ENCODE measurements at places on chromosomes 12 and 14.

DNA sequence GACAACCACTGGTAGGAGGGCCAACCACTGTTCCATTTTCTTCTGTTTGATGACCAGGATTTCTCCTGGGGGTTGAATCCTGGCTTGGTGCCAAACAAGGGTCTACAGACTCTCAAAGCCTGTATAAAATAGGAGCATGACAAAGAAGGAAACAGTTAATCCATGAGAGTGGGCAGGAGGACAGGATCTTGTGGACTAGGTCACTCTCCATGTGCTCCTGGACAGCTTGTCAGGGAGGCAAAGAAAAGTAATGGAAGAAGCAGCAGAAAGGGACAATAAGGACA is 243.7 kb downstream of the AKAP6 start:
- DNase-seq, result no peak

- no peak for DNase-seq
Observed at GRCh38 chr12:120007272-120007671, 18.2 kb downstream of the BICDL1 start.

GRCh38 chr12:121810234-121810817 is 6.5 kb downstream of the SETD1B start:
- DNase-seq, result no peak

DNA sequence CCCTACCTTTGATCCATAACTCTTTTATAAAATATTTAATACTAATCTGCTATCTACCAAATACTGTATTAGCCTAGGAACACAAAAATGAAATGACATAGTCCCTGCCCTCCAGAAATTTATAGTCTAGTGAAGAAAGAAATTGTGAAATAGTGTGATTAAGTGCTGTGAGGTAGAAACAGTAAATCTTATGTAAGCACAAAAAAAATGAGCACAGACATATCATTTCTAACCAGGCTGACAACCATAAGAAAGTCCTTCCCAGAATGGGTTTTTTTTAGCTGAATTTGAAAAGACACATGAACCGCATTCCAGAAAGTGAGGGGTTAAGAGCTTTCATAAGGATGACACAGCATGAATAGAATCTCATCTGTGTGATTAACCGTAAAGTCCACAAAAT is 145.9 kb downstream of the SOX5 start:
- DNase-seq, result peak; percentile 4

DNA sequence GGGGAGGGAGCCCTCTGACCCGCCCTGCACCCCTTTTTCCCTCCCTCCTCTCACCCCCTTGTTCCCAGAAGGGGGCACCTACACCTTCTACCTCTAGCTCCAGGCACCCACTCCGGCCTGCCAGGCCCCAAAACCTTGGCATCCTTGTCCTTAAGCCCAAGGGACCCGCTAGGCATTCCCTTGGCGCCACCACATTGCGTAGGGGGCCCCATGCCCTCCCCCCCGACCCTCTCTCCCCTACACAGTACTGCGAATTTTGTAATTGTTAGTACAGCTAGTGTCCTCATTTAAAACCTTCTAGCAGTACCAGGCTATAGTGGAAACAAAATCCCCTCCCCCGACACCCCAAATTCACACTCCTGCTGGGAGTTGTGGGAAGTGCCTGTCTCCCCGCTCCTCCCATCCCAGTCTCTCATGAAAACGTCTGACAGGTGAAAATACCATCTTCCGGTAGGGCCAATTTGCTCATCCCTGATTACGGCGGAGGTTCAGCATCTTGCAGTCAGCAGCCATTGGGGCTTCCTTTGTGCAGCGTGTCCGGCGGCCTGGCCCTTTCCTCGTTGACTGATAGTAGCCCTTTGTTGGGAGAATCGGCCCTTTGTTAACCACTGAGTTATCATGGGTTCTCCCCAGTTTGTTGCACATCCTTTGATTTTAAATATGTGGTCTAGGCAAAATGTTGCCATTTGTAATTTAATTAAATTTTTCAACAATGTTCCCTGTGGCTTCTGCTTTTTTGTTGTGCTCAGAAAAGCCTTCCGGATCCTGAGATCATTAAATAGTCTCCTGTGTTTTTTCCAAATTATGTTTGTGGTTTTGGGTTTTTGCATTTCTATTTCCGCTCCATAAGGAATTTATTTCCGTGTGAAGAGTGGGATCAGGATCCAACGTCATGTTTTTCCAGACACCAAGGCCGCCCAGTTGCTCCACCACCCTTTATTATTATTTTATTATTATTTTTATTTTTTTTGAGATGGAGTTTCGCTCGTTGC is 7.9 kb upstream of the CEP170B start:
- no peak for DNase-seq

GRCh38 chr12:75389706-75390105 is 1.2 kb upstream of the GLIPR1L2 start:
- DNase-seq, result no peak

DNA sequence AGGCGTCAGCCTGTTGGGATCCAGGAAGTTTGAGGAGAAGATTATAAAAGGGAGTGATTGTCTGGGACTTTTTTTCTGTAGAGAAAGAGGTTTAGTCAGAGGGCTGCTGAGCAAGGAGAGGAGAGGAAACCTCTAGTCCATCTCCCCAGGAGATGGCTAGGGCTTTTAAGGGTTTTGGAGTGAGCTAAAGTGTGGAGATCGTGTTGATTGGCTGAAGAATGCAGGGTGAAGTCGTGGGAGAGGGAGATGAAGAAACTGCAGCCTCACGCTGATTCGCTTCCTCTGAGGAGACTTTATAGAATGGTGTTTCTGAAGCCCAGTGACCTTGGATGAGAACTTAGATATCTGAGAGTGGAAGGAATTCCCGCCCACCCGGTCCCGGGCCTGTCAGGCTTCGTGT is 193.7 kb upstream of the PWP1 start:
- DNase-seq, result peak; percentile 34

GRCh38 chr12:1980282-1980681 is 24.0 kb downstream of the DCP1B start:
- no peak for DNase-seq

- DNase-seq, result peak; percentile 34
Observed at GRCh38 chr12:119715268-119715620, 47.3 kb downstream of the PRKAB1 start.

DNA sequence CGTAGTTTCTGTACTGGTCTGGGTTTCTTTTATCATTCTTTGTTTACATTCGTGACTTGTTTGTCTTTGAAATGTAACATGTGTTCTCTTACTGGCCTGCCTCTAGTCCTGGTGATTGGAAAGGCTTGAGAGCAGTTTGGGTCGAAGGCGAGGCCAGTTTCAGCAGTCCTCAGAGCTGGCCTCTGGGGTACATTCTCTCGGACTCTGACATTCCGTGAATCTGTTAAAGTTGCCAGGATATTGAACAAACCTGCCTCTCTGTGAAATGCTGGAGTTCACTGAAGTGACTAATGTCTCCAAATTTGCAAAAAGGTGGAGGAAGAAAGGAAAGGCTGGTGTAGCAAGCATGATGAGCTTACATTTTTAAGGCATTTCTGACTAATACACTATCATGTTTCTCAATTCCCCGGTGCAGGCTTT is 1.5 kb downstream of the PLEKHA5 start:
- peak; percentile 28 for DNase-seq

GRCh38 chr12:128815779-128816642 is 7.7 kb downstream of the SLC15A4 start:
- no peak for DNase-seq

GRCh38 chr14:23164949-23165348 is 18.5 kb downstream of the SLC7A8 start:
- no peak for DNase-seq

DNA sequence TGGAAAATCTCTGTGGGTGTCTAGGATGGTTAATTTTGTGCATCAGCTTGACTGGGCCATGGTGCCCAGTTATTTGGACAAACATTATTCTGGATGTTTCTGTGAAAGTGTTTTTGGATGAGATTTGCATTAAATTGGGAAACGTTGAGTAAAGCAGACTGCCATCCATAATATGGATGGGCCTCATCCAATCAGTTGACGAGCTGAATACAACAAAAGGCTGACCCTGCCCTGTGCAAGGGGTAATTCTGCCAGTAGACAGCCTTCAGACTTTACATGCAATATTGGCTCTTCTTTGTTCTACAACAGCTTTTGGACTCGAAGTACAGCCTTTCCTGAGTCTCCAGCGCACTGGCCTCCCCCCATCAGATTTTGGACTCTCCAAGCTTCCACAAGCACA is 1.5 kb upstream of the CDKN3 start:
- DNase-seq, result no peak

DNA sequence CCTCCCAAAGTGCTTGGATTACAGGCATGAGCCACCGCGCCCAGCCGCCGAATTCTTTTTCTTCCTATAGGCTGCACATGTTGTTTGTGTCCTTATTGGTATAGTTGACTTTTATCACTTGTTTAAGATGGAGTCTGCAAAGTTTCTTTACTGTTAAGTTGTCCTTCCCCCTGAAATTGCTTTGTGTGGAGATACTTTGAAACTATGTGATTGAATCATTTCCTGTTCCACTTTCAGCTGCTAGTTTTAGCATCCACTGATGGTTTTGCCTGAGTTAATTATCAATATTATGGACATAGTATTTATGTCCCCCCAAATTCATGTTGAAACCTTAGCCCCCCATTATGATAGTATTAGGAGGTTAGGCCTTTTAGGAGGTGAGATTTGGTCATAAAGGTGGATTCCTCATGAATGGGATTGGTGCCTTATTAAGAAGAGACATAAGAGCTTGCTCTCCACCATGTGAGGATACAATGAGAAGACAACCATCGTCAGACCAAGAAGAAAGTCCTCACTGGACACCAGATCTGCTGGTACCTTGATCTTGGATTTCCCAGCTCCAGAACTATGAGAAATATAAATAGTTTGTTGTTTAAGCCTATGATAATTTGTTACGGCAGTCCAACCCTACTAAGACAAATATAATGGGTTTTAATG is 34.9 kb downstream of the PPHLN1 start:
- DNase-seq, result peak; percentile 26

- DNase-seq, result peak; percentile 76
Observed at GRCh38 chr14:74846968-74847665, 28.8 kb downstream of the PROX2 start.

DNA sequence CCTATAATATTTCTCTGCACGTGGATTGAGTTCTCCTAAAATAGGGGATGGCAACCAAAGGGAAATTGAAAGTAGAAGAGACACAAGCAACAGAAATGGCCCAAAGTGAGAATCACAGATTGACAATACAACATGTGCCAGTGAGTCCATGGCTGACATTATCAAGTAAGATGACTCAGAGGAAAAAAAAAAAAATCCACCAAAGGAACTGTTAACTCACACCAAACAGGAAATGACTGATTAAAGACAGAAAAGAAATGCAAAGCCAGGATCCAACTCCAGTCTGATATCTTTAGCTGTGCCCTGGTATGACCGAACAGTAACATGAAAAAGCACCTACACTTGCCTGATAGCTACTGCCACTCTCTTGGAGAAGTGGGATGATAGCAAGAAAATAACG is 485.0 kb downstream of the PRKD1 start:
- DNase-seq, result peak; percentile 50

DNA sequence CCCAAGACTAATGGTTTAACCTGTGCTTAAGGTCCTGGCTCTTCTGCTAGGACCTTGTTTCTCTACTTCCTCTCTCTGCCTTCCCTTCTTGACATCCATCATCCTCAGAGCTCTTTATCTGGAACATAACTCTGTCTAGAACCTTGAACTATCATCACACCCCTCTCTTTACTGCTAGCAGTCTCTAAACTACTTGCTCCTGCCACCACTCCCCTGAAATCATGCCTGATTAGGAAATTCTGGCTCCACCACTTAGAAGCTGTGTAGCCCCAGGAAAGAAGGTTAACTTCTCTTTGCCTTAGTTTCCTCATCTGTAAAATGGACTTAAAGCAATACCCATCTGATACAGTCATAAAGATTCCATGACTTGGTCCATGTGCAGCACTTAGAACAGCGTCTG is 9.1 kb downstream of the SLC38A1 start:
- no peak for DNase-seq

- peak; percentile 27 for DNase-seq
Observed at GRCh38 chr14:67285876-67286452, 44.7 kb downstream of the PALS1 start.

DNA sequence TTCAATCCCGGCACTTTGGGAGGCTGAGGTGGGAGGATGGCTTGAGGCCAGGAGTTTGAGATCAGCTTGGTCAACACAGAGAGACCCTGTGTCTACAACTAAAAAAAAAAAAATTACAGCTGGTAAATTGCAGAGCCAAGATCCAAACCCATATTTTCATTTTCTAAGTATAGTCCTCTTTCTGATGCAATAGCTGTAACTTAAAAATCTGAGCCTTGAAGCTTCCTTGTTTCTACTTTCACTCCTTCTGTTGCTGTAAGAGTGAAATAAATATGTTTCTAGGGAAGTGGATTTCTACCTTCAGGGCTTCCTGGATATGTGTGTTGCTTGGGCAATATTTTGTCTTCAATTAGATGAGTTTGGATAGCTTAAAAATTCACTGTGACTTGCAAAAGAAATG is 42.0 kb upstream of the PRICKLE1 start:
- peak; percentile 18 for DNase-seq

DNA sequence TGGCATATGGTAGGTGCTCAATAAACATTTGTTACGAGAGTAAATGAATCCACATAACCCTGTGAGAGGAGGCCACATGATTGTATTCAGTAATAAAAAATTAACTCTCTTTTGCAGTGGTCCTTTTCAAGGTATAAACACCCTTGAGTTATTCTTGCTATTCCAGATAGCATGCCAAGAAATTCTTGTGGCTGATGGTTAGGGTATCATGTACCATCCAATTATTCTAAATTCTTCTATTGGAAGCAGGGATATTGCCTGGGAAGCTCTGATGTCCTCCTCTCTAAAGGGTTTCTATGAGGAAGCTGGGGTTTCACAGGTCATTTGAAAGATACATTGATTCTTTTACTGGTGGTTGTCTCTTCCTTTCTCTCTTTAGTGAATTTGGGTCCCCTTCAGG is 10.1 kb downstream of the AKAP6 start:
- no peak for DNase-seq

GRCh38 chr12:110314308-110314707 is 33.3 kb downstream of the ATP2A2 start:
- peak; percentile 81 for DNase-seq

GRCh38 chr14:76673261-76673660 is 88.0 kb upstream of the VASH1 start:
- no peak for DNase-seq

DNA sequence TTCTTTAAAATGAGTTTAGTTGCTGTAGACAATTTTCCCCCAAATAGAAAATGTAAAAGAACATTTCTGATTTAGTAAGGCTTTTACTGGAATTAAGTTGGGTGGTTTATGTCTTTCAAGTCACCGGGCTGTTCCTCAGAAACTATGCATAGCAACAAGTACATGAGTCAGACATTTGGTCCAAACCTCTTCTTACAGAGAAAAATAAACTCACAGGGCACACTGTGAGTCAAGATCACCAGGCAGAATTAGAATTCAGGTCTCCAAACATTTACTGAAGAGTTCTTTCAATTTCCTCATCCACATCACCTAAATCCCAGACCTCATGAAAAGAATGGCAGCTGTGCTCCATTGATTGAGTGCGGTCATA is 476.1 kb upstream of the SOX5 start:
- DNase-seq, result no peak
